ENCODE measurements at places on chromosomes 12 and 14. TPM values are rescaled to one million over a fixed set of nuclear protein-coding genes. Genes with fewer than 3 reads are reported as not detected.

PLEKHD1 gene
- not detected for total RNA-seq

DNA sequence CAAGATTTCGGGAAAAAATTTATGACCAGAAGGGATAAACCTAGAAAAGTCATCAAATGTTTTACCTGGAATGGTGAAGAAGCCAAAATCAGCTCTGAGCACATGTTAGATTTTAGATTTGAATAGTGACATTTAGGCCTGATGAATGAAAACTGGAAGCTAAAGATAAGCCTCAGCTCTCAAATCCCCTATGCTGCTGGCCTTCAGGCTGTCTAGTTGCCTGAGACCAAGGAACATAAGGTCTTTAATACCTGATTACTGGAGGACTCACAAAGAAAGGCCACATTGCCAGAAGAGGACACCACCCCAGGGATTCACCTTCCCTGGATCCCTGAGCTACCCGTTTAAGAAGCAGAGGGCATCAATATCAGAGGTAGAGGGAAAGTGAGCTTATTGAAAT lies 56.6 kb downstream of the BCL2L14 start:
- DNase-seq, result no peak

GRCh38 chr12:26519462-26519861 lies 313.5 kb downstream of the ITPR2 start:
- DNase-seq, result no peak

DNA sequence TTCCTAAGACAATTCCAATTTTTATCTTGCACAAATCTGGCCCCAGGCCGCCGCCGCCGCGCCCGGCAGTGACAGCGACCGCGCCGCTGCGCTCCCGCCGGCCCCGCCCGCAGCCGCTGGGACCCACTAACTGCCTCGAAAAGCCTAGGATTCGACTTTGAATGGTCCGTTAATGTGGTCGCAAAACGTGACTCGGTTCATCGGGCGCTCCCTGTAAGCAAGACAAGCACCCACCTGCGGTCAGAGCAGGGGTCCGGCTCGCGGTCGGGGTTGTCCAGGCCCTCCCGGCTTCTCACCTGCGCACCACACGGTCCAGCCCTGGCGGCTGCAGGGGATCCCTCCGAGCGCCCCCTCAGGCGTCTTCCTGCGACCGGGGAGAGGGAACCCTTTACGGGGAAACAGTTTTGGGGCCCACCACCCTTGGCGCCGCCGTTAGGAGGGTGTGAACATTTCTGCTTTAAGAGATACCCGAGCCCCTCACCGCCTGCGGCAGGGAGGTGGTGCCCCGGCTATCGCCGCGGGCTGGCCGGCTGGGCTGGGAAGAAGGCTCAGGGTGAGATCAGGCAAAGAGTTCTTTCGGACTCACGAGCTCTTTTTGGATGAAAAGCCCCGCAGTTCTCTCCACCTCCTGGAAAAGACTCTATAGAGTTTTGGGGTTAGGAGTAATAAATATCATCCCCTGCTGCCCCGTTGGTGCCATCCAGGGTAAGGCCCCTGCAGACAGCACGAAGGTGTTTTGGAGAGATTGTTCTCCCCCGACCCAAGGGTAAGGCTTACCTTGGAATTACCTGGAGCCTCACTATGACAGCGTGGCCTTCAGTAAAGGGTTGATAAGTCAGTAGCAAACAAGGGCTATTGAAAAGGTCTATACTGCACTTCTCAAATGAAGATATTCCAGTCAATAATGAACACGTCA lies 13.6 kb upstream of the FOXJ2 start:
- peak; percentile 79 for DNase-seq

GRCh38 chr14:99537399-99537798 lies 56.2 kb downstream of the CCNK start:
- DNase-seq, result peak; percentile 57

NOS1 gene
- total RNA-seq, result not detected

DNA sequence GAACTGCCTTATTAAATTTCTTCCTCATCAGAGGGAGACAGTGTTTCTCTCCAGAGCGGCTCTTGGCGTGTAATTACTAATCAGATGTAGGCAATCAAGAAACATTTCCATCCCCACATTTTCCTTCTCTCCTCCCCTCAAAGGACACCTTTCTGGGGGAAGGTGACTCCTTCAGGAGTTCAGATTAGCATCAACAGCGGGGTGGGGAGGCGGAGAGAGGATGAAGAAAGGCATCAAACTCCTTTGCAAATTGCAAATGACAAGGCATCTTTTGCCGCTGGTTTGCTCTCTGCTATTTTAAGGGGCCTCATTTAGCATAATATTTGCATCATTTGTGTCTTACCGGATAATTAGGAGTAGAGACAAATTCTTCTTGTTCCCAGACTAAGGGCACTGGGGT lies 231.7 kb upstream of the SRRM4 start:
- no peak for DNase-seq

IRAK3 gene
- not detected for total RNA-seq

- no peak for DNase-seq
Measured at GRCh38 chr14:32512813-32513212, 183.7 kb downstream of the AKAP6 start.

RNASE2 gene
- total RNA-seq, result not detected

PRKD1 gene
- total RNA-seq, result 0.49 TPM

DNA sequence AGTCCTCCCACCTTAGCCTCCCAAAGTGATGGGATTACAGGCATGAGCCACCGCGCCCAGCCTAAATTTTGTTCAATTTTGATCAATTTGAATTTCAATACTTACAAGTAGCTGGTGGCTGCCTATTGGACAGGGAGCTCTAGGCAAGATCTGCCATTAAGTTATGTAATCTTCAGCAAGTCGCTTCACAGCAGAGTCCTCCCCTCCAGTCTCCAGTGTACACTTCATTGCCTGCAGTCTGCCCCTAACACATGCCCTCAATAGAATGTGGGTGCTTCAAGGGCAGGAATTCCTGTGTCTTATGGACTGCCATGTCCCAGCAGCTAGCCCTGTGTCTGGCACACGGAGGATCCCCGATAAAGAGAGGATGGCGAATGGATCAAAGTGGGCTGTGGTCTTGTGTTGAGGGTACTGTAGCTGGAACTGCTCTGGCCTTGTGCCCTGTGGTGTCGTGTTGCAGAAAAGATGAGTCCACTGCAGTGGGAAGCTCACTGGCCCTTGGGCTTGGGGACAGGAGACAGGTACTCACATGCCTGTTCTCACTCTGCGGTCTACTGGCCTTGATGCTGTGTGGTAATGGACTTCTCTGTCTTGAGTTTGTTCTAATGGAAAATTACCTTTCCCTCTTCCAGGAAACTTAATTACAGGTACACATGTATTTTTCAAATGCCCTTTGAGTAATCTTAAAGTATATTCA lies 67.6 kb downstream of the TECPR2 start:
- DNase-seq, result no peak

DNA sequence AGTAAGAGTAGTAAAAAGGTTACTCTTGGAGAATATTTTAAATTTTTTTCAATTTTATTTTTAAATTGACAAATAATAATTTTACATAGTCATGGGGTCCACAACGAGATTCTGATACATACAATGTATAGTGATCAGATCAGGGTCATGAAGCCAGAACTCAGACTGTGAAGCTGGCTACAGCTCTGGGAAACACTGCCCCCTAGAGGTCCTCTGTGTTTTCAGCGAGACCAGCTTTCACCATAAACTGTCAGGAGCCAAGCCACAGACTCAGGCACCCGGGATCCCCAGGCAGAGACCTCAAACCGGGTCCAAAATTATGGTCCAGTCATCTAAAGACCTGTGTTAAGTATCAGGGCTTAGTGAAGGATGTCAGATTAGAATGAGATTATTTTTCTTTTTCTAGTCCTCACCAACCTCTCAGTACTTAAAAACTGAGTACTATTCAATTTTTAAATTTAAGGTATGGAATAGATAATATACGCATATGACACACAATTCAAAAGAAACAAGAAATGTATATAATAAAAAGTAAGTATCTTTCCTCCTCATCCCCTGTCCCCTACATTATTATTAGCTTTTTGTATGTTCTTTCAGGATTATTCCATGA lies 397.1 kb downstream of the MDGA2 start:
- DNase-seq, result peak; percentile 12

RPGRIP1 gene
- total RNA-seq, result not detected

DNA sequence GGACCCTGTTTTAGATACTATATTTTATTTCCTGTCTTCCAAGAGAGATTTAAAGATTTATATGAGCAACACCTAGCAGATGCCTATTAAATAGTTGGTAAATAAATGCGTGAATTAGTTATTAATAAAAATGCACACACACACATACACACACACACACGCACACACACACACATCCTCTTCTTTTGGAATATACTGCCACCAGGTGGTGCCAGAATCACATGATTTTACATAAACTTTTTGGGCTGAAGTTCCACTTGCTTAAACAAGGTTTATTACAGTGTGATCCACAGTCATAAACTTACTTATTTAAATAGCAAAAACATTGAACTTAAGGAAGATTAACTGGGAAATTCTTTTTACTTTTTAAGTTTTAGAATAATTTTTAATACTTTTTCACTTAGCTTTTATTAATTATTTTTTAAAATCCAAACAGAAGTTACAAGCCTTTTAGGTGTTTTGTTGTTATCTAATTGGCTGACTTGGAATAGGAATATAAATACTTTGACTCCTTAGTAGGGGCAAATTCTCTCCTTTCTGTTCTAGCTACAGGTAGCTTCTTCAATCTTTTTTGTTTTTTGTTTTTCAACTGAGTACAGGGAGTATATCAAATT lies 17.5 kb downstream of the RAD51B start:
- peak; percentile 43 for DNase-seq

GRCh38 chr14:97299661-97300060 lies 502.5 kb downstream of the VRK1 start:
- DNase-seq, result no peak

DBX2 gene
- not detected for total RNA-seq

CLEC4E gene
- total RNA-seq, result not detected

- DNase-seq, result no peak
Measured at GRCh38 chr14:28142400-28143015, 624.1 kb upstream of the FOXG1 start.

DNA sequence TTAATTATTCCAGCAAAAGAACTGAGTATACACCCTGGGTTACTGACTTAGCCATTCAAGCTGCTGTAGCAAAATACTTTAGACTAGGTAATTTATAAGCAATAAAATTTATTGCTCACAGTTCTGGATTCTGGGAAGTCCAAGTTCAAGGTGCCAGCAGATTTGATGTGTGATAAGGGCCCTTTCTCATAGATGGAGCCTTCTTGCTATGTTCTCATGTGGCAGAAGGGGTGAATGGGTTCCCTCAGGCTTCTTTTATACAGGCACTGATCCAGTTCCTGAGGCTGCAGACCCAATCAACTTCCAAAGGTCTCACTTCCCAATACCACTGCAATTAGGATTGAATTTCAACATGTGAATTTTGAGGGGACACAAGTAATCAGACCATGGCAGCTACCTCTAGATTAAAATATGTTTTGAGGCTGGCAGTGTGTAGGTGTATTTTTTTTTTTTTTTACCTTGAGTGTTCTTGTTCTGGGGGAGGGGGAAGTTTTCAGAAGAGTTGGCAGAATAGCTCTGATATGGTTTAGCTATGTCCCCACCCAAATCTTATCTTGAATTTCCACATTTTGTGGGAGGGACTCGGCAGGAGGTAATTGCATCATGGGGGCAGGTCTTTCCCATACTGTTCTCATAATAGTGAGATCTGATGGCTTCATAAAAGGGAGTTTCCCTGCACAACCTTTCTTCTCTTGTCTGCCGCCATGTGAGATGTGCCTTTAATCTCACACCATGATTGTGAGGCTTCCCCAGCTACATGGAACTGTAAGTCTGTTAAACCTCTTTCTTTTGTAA lies 178.2 kb downstream of the RASSF9 start:
- no peak for DNase-seq

SDS gene
- 0.86 TPM for total RNA-seq

- no peak for DNase-seq
Measured at GRCh38 chr14:32383364-32384009, 54.4 kb downstream of the AKAP6 start.

UBE3B gene
- 20.3 TPM for total RNA-seq

- no peak for DNase-seq
Measured at GRCh38 chr12:109892165-109892715, 7.8 kb upstream of the TCHP start.

SPRYD4 gene
- total RNA-seq, result 2.8 TPM

CLEC7A gene
- total RNA-seq, result not detected

DNA sequence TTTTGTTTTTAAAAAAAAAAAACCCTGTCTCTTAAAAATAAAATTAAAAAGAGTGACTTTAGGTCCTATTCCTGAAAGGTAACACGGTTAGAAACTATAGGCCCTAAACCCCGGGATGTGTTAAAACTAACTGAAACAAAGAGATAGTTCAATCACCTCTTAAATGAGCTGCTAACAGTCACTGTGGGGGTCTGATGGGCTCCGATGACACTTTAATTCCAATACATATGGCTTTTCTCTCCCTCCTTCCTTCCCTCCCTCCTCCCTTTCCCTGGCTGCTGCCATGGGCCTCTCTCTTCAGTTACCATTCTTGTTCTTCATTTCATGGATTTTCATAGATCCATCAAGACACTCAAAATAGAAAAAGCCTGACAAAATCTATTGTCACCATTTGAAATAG lies 76.6 kb downstream of the RNF34 start:
- no peak for DNase-seq

Data from G401 (cell line).